CD4-positive, alpha-beta T cell (primary cell): ENCODE measurements at places on chromosomes 1 and 21.

GRCh38 chr1:207659545-207660153, 14.7 kb downstream of the CR1L start:
- no peak overlapping the region for H3K27ac ChIP-seq
- DNase-seq = no peak
- no peaks in the 10 kb centered on the region for H3K36me3 ChIP-seq
- H3K4me1 ChIP-seq = no peaks in the 10 kb centered on the region
- no peaks in the 10 kb centered on the region for H3K27me3 ChIP-seq

DNA sequence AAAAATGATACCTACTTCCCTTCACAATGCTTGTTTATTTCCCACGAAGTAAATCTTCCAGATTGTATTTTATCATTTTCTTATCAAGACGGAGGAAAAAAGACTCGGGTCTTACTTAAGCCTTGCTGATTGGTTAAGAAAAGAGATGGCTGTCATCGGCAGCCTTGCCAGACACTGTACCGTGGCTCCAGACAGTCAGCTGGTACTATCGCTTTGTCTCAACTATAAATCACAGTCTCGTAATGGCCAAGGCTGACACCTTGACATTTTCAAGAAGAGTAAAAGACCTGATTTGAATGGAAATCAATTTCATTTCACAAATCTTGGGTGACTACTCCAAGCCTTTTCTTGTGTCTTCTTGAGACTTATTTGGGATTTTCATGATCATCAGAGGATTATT, 868.0 kb downstream of the USP25 start:
- H3K36me3 ChIP-seq = no peaks in the 10 kb centered on the region
- no peak overlapping the region for H3K27ac ChIP-seq
- DNase-seq = no peak
- H3K4me3 ChIP-seq = no peak overlapping the region
- H3K4me1 ChIP-seq = no peaks in the 10 kb centered on the region
- H3K27me3 ChIP-seq = no peaks in the 10 kb centered on the region

DNA sequence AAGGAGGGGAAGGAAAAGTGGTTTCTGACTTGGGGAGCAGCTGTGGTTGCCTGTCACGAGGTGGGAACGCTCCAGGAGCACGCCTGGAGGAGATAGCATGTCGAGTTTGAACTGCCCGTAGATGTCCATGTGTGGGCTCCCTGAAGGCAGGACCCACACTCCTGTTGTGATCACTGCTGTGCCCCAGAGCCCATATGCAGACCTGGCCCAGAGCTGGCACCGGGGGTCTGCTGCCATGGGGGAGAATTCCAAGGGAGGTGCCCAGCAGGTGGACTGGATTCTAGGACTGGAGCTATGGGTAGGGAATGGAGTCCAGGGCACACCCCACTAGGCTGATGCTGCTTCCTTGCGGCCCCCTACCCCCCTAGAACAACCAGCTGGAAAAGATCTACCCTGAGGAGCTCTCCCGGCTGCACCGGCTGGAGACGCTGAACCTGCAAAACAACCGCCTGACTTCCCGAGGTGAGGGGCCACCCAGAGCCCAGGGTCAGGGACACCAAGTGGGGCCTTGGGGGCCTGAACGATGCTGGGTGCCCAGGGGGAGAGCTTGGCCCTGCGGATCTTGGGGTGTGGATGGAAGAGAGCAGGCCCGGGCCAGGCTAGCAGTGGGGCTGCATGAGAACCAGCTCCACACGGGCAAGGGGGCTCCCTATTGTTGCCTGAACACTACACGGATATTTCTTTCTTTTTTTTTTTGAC, 9.3 kb downstream of the PODN start:
- no peaks in the 10 kb centered on the region for H3K4me1 ChIP-seq
- no peaks in the 10 kb centered on the region for H3K36me3 ChIP-seq
- H3K4me3 ChIP-seq = no peak overlapping the region
- H3K27ac ChIP-seq = no peak overlapping the region
- no peak for DNase-seq

- no peaks in the 10 kb centered on the region for H3K4me1 ChIP-seq
- no peaks in the 10 kb centered on the region for H3K36me3 ChIP-seq
Measured at GRCh38 chr1:16717336-16718098, 22.8 kb upstream of the RNU1-4 start.

DNA sequence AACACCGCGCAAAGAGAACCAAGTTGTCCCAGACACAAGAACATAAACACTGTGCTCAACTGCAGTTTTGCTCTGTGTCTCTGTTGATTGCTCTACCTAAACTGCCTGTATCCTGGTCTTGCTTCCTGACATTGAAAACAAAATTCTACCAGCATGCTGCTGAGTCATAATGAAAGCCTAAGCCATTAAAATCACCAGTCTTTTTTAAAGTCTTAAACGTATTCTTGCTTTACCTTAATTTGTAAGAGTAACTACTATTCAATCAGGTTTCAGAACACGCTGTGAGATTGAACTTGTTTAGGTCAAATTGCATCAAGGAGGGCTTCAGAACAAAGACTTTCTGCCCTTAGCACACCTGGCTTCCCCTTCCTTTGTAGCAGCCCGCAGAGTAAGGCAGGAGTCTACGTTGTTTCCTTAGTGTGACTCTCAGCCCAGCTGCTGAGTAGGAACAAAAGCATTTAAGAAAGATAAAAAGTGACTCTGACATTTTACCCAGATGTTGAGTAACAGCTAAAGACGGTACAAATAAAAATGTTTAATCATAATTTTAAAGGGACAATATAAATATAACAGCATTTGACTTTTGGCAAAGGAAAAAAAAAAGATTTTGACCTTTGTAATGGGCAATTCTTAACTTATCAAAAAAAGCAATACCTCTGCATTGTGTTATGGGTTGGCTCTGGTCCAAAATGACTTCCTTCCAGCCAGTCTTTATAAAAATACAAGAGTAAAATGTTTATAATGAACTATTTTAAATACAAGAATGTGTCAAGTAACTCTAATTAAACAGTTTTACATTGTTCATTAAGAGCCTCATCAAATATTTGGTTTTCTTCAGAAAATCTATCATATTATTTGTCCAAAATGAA, 186.9 kb upstream of the ADGRL4 start:
- no peaks in the 10 kb centered on the region for H3K27me3 ChIP-seq
- no peak for DNase-seq
- no peaks in the 10 kb centered on the region for H3K36me3 ChIP-seq
- H3K4me1 ChIP-seq = no peaks in the 10 kb centered on the region
- H3K27ac ChIP-seq = no peak overlapping the region

- no peaks in the 10 kb centered on the region for H3K27me3 ChIP-seq
- H3K4me1 ChIP-seq = no peaks in the 10 kb centered on the region
- no peak overlapping the region for H3K4me3 ChIP-seq
- H3K27ac ChIP-seq = no peak overlapping the region
Measured at GRCh38 chr1:237416924-237417655, 375.1 kb downstream of the RYR2 start.

- H3K4me1 ChIP-seq = no peaks in the 10 kb centered on the region
- H3K36me3 ChIP-seq = no peaks in the 10 kb centered on the region
- no peak for DNase-seq
- no peak overlapping the region for H3K4me3 ChIP-seq
Measured at GRCh38 chr21:15084668-15085067, 19.9 kb upstream of the NRIP1 start.

- DNase-seq = no peak
- no peak overlapping the region for H3K27ac ChIP-seq
- H3K36me3 ChIP-seq = no peaks in the 10 kb centered on the region
- no peak overlapping the region for H3K4me3 ChIP-seq
- H3K4me1 ChIP-seq = peaks cover 5% of the 10 kb centered on the region
- peaks cover 7% of the 10 kb centered on the region for H3K27me3 ChIP-seq
Measured at GRCh38 chr1:180908074-180908765, 4.5 kb upstream of the KIAA1614 start.

DNA sequence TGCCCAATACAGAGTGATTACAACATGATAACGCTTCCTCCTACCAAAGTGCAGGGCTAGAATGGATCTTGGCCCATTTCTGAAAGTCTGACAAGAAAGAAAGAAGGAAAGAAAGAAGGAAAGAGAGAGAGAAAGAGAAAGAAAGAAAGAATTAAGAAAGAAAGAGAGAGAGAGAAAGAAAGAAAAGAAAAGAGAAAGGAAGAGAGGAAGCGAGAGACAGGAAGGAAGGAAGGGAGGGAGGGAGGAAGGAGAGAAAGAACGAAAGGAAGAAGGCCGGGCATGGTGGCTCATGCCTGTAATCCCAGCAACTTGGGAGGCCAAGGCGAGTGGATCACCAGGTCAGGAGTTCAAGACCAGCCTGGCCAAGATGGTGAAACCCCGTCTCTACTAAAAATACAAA, 44.1 kb upstream of the PPM1J start:
- H3K4me1 ChIP-seq = no peaks in the 10 kb centered on the region
- H3K4me3 ChIP-seq = no peak overlapping the region
- peaks cover 13% of the 10 kb centered on the region for H3K27me3 ChIP-seq
- H3K36me3 ChIP-seq = no peaks in the 10 kb centered on the region
- no peak for DNase-seq

- peaks cover 23% of the 10 kb centered on the region for H3K4me1 ChIP-seq
- no peaks in the 10 kb centered on the region for H3K36me3 ChIP-seq
- no peak overlapping the region for H3K27ac ChIP-seq
- H3K4me3 ChIP-seq = no peak overlapping the region
Measured at GRCh38 chr1:6427441-6428390, 3.1 kb downstream of the ESPN start.
